ENCODE measurements at places on chromosomes 7 and 10. TPM values are rescaled to one million over a fixed set of nuclear protein-coding genes. Genes with fewer than 3 reads are reported as not detected.

- no peak for DNase-seq
- H3K36me3 ChIP-seq: no peaks in the 10 kb centered on the region
- H3K4me1 ChIP-seq: no peaks in the 10 kb centered on the region
- no peak overlapping the region for H3K4me3 ChIP-seq
Measured at GRCh38 chr7:10718768-10719167, 254.9 kb upstream of the PHF14 start.

GRCh38 chr10:96478355-96478754 lies 35.4 kb downstream of the TLL2 start:
- no peaks in the 10 kb centered on the region for H3K27me3 ChIP-seq
- H3K36me3 ChIP-seq: peaks cover 11% of the 10 kb centered on the region
- H3K4me1 ChIP-seq: no peaks in the 10 kb centered on the region
- DNase-seq: no peak
- no peak overlapping the region for H3K4me3 ChIP-seq

DNA sequence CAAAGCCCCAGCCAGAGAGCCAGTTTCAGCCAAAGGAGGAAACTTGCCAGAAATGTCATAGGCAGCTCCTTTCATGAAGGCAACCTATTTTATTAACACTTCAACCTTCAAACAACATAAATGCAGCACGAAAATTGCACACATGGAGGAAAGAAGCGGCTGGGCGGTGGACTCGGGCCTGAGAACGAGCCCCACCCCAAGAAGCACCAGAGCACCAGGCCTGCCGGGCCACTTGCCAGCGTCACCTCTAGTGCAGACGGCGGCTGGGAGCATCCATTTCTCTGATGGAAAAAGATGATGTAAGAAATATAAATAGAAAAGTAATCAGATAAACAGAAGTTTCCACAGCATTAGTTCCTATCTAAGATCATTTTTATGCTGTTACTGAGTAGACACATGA lies 100.0 kb downstream of the TCERG1L start:
- no peak overlapping the region for H3K4me3 ChIP-seq
- H3K4me1 ChIP-seq: no peaks in the 10 kb centered on the region
- H3K27me3 ChIP-seq: no peaks in the 10 kb centered on the region
- H3K36me3 ChIP-seq: no peaks in the 10 kb centered on the region
- DNase-seq: peak; percentile 13
- no peak overlapping the region for H3K27ac ChIP-seq

Gene SH3PXD2A
- 4.7 TPM for total RNA-seq

Gene AKR1C3
- 2.1 TPM for total RNA-seq

Gene NUDT1
- total RNA-seq: 84.7 TPM

DNA sequence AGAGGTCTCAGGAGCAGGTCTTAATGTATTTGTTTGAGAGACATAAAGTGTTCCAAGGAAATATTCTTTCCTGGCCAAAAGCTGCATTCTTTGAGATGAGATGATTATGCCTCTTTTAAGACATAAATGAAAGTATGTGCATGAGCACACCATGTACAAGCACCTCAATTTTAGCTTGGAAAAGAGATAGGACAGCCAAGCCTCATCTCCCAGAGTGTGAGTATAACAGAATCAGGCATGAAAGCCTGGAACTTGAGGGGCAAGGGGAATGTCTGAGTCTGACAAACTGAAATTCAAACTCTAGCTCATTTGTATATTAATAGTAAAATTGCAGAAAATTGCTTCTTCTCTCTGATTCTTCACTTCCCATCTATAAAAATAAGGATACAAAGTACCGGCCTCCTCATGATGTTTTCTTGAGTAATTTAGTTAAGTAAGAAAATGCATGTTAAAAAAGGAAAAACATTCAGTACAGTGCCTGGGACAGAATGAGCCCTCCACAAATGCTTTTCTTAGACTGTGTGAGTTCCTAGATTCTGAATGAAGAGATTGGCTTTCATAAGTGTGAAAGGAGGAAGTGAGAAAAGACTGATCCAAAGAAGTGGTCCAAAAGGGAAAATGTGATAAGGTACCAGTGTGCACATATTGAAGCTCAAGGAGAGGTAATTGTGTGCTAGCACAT lies 1260.9 kb upstream of the SORCS1 start:
- H3K4me3 ChIP-seq: no peak overlapping the region
- no peaks in the 10 kb centered on the region for H3K4me1 ChIP-seq
- no peak overlapping the region for H3K27ac ChIP-seq
- DNase-seq: no peak

DNA sequence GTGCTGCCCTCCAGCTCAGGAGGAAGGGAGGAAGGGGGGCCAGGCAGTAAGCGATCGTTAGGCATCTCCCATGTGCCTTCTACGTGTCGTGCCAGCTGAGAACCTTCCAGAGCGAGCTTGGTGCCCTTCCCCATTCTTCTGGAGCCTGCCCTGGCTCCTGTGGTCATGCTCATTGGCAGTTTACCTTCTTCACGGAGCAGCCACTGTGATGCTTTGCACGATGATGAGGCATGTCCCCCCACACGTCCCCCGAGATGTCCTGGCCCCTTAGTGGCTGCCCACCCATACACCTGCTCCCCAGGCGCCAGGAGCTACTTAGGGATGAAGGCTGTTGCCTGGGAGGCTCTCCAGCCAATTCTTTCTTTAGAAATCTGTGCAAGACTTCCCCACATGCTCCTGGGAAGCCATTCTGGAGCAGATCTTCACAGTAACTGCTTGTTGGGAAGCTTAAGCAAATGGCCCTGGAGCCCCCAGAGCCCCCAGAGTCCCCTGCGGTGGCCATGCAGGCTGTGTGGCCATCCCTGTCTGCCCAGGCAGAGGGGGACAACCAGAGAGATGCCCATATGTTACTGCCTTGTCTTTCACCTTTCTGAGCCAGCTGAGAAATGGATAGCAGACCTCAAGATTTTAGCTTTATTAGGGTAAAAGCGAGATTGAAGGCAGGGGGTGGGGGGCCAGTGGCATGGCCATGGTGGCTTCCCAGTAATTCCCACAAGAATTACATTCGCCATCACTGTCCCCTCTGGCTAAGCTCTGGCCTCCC lies 199.0 kb downstream of the EBF3 start:
- H3K27ac ChIP-seq: no peak overlapping the region
- no peak overlapping the region for H3K4me3 ChIP-seq
- H3K27me3 ChIP-seq: no peaks in the 10 kb centered on the region
- no peaks in the 10 kb centered on the region for H3K4me1 ChIP-seq

GRCh38 chr10:131738396-131738735 lies 162.4 kb upstream of the PPP2R2D start:
- peaks cover 2% of the 10 kb centered on the region for H3K4me1 ChIP-seq
- H3K4me3 ChIP-seq: no peak overlapping the region
- H3K36me3 ChIP-seq: no peaks in the 10 kb centered on the region
- no peak for DNase-seq
- H3K27me3 ChIP-seq: no peaks in the 10 kb centered on the region

GRCh38 chr7:7972128-7972527 lies 3.5 kb downstream of the GLCCI1 start:
- DNase-seq: no peak
- H3K4me1 ChIP-seq: peaks cover 5% of the 10 kb centered on the region
- H3K27ac ChIP-seq: no peak overlapping the region
- no peaks in the 10 kb centered on the region for H3K27me3 ChIP-seq
- no peaks in the 10 kb centered on the region for H3K36me3 ChIP-seq
- no peak overlapping the region for H3K4me3 ChIP-seq

GRCh38 chr10:124632064-124632531 lies 112.1 kb downstream of the FAM53B start:
- no peaks in the 10 kb centered on the region for H3K27me3 ChIP-seq
- DNase-seq: peak; percentile 56
- H3K36me3 ChIP-seq: peaks cover 4% of the 10 kb centered on the region
- no peak overlapping the region for H3K27ac ChIP-seq
- H3K4me1 ChIP-seq: no peaks in the 10 kb centered on the region
- no peak overlapping the region for H3K4me3 ChIP-seq

DNA sequence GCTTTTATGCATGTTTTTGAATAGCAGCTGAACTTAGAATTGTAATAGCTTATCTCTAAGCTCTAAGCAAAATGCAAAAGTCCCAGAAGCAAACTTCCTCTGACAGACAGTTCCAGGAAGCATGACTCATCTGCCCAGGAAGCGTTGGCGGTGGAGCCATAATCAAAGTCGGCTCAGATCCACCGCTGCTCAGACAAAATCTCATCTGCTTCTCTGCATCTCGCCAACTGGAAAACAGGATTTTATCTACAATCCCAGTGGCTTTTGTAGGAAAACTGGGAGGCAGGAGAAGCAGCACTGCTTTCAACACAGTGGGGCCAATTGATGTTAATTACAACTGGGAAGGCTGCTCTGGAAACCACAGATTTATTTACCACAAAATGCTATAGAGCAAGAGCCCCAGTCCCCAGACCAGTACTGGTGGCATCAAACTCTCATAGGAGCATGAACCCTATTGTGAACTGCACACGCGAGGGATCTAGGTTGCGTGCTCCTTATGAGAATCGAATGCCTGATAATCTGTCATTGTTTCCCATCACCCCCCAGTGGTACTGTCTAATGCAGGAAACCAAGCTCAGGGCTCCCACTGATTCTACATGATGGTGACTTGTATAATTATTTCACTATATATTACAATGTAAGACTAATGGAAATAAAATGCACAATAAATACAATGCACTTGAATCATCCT lies 99.9 kb downstream of the CUBN start:
- H3K36me3 ChIP-seq: no peaks in the 10 kb centered on the region
- H3K27ac ChIP-seq: no peak overlapping the region
- no peaks in the 10 kb centered on the region for H3K27me3 ChIP-seq
- H3K4me3 ChIP-seq: no peak overlapping the region

DNA sequence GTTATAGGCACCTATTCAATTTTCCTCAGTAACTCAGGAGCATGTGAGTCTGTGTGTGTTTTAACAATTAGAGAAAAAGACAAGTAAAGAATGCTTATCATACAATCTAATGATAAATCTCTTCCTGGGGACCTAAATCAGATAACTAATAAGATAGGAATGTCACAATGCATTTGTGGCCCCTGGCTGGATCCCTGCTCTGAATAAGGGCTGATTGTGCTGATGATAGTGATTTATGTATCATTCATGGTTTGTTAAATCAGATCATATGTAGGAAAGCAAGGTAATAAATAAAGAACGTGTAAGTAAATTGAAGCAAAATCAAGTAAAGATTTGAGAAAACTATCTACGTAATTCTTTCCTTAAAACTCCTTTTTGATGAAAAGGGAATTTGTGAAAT lies 145.9 kb downstream of the C7orf25 start:
- DNase-seq: no peak
- H3K4me1 ChIP-seq: no peaks in the 10 kb centered on the region
- no peak overlapping the region for H3K27ac ChIP-seq
- H3K4me3 ChIP-seq: no peak overlapping the region

GRCh38 chr7:27207348-27207985 lies 7.6 kb upstream of the HOXA13 start:
- no peaks in the 10 kb centered on the region for H3K4me1 ChIP-seq
- peaks cover 100% of the 10 kb centered on the region for H3K27me3 ChIP-seq
- no peaks in the 10 kb centered on the region for H3K36me3 ChIP-seq
- no peak overlapping the region for H3K4me3 ChIP-seq
- no peak for DNase-seq
- no peak overlapping the region for H3K27ac ChIP-seq

Gene NAT16
- 0.50 TPM for total RNA-seq

DNA sequence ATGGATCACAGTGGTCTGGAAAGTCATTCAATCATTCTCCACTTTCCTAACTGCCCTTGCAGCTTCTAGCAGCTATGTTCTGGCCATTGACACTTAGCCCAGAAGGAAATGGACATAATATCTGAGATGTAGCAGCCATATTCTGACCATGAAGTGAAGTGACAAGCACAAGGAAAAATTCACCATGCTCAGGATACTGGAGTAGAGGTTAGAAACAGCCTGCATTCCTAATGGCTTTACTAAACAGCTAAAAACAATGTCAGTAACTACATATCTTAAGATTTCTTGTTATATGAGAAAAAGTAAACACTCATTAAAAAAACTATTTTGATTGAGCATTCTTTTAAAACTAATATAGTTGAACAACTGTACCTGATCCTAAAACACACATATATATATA lies 443.8 kb downstream of the MAGI2 start:
- H3K27me3 ChIP-seq: no peaks in the 10 kb centered on the region
- no peak overlapping the region for H3K4me3 ChIP-seq
- no peak for DNase-seq
- H3K27ac ChIP-seq: no peak overlapping the region
- H3K4me1 ChIP-seq: no peaks in the 10 kb centered on the region

- no peaks in the 10 kb centered on the region for H3K4me1 ChIP-seq
- peak; percentile 83 for DNase-seq
- H3K27ac ChIP-seq: no peak overlapping the region
- H3K36me3 ChIP-seq: no peaks in the 10 kb centered on the region
Measured at GRCh38 chr10:117496616-117497028, 45.9 kb upstream of the EMX2 start.

DNA sequence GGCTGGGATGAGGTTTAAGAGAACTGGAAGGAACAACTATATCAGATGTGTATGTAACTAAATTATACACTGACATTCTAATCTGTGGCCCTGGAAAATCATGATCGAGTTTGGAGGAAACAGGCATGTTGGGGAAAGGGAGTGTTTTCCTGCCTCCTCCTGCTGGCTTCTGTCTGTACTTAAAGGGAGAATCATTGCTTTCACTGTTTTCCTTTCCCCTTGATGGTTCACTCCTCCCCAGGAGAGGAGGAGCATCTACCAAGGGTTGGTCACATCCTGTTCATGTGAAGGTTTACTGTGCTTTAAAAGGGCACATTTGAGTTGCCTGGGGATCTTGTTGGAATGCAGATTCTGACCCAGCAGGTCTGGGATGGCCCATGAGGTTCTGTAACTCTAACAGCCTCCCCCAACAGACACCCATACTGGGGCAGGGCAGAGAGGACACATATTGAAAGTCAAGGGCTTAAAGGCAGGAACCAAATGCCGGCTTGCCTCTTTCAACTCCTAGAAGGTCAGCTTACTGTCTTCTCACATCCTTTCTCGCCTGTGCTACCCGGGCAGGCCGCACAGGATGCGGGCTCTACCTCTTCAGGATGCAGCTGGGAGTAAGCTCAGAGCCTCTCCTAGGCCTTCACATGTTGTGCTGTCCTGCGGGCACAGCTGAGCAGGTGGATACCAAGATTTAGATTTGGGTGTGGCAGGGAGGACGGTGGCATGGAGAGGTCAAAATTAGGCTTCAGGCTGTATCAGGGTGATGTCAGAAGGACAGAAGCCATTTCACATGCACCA lies 694.8 kb downstream of the KCNMA1 start:
- H3K36me3 ChIP-seq: no peaks in the 10 kb centered on the region
- peaks cover 4% of the 10 kb centered on the region for H3K4me1 ChIP-seq
- no peak overlapping the region for H3K4me3 ChIP-seq
- DNase-seq: no peak
- H3K27ac ChIP-seq: no peak overlapping the region

GRCh38 chr10:131760416-131761166 lies 140.2 kb upstream of the PPP2R2D start:
- no peak overlapping the region for H3K27ac ChIP-seq
- no peaks in the 10 kb centered on the region for H3K36me3 ChIP-seq
- H3K4me3 ChIP-seq: no peak overlapping the region
- H3K27me3 ChIP-seq: no peaks in the 10 kb centered on the region
- peak; percentile 55 for DNase-seq
- peaks cover 6% of the 10 kb centered on the region for H3K4me1 ChIP-seq
